ENCODE measurements at places on chromosomes 13 and 19.

DNA sequence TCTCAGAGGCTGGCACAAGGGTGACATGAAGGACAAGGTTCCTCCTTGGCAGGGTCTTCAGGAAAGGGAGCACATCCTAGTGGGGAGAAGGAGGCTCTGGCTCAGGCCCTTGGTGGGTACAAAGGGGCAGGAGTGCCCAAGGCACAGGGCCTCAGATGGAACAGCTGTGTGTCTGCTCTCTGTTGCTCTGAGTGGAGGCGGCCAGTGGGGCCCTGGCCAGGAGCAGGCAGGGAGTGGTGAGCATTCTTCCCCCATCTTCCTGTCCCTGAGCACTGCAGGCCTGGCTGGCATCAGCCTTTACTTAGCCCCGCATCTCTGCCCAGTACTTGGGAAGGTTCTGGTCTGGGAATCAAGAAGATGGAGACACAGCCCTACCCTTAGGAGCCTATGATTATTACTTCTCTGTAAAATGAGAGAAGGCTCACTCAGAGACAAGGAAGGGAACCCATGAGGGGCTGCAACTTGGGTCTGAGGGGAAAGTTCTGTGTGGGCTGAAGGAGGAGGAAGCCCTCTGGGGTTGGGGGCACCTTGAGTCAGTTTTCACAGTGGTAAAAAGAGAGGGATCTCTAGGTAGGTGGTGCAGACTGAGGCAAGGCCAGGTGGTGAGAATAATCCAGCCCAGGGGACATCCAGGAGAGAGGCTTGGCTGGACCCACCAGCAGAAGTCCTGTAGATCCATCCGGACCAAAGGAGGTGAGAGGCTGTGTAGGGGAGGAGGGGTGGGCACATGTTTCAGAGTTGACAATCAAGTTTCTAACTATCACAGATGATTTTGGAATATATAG is 173.5 kb downstream of the TSHZ3 start:
- no peak for DNase-seq

GRCh38 chr19:28971049-28971448 is 241.9 kb downstream of the UQCRFS1 start:
- DNase-seq: no peak

- no peak for DNase-seq
These were observed 224.7 kb upstream of the UBL3 start for GRCh38 chr13:30074955-30075614.

- no peak for DNase-seq
These were observed 2.6 kb downstream of the GPR42 start for GRCh38 chr19:35373492-35373891.

- DNase-seq: no peak
These were observed 92.3 kb downstream of the TNFSF13B start for GRCh38 chr13:108361769-108362168.

- no peak for DNase-seq
These were observed 3.3 kb downstream of the P2RY11 start for GRCh38 chr19:10114651-10115391.
